ENCODE measurements at places on chromosomes 2 and 18.

GRCh38 chr2:38153476-38154135, 77.7 kb upstream of the CYP1B1 start:
- no peak for DNase-seq

GRCh38 chr2:150824118-150824517, 336.7 kb upstream of the RND3 start:
- DNase-seq = no peak

DNA sequence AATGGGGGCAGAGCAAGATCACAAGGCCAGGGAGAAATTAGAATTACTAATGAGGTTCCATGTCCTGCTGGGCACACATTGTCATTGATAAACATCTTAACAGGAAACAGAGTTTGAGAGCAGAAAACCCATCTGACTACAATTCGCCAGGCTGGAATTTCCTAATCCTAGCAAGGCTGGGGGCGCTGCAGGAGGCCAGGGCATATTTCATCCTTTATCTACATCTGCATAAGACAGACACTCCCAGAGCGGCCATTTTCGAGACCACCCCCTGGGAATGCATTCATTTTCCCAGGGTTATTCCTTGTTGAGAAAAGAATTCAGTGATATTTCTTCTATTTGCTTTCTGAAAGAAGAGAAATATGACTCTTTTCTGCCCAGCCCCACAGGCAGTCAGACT, 152.7 kb downstream of the SUCLG1 start:
- DNase-seq = no peak

- DNase-seq = no peak
Measured at GRCh38 chr18:69980982-69981804, 33.5 kb upstream of the CD226 start.

DNA sequence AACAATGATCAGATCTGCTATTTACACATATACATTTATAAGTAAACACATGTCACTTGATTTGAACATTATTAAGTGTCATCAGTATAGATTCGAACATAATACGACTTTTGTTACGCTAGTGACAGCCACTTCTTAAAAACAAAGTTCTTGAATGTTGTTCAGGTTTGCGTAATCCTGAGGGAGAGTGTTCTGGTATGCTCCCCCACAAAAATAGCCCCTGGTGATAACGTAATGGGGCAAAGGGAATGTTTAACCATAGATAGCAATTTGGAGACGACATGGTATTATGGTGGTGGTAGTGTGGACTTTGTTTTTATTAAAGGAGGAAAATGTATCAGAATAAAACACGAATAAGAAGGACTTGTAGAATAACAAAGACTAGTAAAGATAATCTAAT, 90.6 kb downstream of the PLEKHM3 start:
- DNase-seq = no peak

DNA sequence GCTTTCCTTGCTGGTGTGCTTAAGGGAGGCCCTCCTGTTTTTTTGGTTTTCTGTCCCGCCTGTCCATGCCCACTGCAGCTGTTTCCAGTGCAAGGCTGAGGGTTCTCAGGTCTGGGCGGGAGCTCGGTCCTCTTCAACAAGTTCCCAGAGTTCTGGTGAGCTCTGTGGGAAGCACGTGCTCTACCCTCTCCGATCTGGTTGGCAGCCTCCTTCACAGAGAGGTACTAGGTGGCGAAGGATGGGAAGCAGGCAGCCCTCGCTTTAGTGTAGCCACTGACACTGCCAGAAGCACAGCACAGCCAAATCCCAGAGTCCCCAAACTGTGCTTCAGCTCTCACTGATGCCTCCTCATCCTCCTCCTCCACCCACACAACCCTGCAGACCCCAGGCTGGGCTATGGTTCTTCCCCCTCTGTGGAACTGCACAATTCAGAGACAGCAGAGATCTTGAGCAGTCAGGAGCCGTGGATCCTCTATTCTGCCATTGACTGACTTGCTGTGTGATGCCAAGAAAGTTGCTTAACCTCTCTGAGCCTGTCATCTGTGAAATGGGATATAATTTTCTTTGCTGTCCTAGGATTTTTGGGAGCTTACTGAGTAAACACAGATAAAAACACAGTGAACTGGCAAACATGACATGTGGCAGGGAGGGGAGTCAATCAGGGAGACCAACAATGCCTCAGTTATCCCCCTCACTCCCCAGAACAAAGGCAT, 157.3 kb downstream of the MSH2 start:
- DNase-seq = no peak

DNA sequence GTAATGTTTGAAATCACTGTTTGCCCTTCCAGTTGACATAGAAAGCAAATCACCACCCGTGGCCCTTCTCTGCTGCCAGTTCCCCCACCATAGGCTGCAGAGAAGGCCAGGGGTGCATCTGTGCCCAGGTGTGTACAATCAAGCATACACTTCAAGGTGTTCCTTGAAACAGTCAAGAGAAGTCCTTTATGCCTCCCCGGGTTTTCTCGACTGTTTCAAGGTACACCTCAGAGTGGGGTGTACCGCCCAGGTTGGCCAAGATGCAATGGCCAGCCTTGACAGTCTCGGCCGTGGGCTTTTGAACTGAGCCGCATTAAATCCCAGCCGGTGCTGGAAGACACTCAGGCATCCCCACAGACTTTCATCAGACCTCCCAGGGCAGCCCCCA, 21.0 kb upstream of the ATP9B start:
- DNase-seq = no peak

- DNase-seq = no peak
Measured at GRCh38 chr18:43914018-43914417, 636.7 kb upstream of the SYT4 start.

DNA sequence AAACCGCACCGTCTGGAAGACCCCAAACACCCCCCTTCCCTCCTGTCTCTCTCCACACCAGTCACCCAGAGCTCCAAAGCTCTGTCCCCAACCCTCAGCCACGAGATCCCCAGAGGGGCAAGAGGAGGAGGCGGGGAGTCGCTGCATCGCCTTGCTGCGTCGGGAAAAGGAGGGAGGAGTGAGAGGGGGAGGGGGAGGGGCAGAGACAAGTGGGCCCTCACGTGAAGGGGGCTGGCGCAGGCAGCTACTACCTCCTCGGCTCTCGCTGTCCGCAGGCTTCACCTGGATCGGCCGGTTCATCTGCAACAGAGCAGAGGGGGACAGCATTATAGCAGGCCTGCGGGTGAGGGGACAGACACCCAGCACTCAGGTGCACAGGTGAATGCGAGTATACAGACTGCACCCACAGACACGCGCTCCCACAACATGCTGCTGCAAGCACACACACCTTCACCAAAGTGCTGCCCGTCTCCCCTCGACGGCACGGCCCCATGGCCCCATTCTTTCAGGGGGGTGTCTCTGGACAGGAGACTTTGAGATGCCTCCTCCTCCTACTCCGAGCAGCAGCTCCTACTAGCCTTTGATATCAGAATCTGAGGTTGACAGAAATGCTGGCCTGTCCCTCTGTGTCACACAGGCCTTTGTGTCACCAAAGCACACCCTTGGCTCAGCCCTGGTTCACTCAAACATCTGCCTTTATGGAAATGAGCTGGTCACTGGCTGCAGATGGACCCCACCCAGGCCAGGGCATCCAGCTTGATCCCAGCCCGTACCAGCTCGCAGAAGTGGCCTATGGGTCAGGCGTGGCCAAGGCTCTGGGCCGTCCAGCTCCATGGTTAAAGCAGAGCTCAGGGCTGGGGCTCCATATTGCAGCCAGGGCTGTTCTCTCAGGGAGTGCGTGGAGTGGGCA, 243.8 kb downstream of the CELF4 start:
- DNase-seq = no peak

GRCh38 chr2:104289651-104290565, 564.0 kb upstream of the POU3F3 start:
- DNase-seq = no peak

- DNase-seq = no peak
Measured at GRCh38 chr2:29872870-29873269, 48.5 kb downstream of the ALK start.

DNA sequence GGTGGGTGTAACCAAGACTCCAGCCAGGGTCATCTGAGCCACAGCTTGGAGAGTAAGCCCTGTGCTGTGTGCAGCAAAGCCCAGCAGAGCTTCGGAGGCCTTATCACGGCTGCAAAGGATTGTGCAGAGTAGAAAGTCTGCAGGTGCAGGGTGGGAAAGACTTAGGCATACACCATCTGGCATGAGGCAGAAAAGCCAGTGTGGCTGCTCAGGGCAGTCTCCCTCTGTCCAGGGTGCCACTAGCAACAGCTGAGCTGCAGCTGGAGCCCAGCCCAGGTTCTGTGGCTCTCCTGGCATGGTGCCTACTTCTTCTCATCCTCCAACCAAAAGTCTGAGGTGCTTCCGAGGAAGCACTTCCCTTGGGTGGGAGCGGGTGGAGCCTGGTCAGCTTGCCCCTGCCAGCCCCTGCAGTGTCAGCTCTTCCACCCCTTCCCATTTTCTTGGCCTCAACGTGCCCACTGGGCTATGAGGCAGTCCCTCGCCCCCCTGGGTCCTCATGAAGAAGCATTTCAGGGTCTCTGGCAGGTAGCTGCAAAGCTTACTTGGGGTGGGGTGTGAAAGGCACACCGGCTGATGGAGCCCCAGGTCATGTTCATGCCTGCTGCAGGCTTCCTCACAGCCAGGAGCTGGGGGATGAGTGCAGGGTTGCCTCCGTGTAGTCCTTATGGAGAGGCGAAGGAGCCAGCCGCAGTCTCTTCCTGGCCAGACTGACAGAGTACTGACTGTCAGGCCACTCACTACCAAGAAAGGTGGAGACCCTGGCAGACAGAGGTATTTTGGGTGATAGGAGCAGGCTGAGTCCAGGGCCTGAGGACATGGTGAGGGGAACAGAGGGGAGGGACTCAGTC, 4.8 kb downstream of the AMER3 start:
- peak; percentile 38 for DNase-seq

- no peak for DNase-seq
Measured at GRCh38 chr2:225381609-225382008, 17.9 kb upstream of the NYAP2 start.

GRCh38 chr2:237616373-237616733, 11.0 kb upstream of the LRRFIP1 start:
- no peak for DNase-seq

- DNase-seq = no peak
Measured at GRCh38 chr18:55106466-55106865, 147.2 kb upstream of the CCDC68 start.

DNA sequence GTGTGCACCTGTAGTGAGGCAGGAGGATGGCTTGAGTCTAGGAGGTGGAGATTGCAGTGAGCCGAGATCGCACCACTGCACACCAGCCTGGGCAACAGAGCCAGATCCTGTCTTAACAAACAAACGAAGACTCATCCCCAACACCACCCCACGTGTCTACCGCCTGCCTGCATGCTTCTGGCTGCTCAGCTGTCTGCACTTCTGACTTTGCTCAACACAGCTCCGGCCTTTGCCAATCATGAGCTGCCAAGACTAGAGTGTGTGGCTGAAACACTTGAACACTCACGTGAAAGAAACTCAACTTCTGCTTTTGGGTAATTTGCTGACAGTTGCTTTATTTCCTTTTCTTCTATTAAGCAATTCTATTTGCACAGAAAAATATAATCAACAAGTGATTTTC, 32.1 kb upstream of the SP3 start:
- DNase-seq = no peak

DNA sequence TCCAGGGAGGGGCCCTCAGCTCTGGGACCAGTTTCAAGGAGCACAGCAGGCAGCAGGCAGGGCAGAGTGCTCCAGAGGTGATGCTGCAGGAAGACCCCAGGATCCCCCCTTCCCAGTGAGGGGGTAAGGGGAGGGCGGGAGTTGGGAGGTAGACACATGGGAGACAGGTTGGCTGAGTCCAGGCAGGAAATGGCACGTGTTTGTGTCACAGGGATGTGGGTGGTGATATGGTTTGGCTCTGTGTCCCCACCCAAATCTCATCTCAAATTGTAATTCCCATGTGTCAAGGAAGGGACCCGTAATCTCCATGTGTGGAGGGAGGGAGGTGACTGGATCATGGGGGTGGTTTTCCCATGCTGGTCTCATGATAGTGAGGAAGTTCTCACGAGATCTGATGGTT, 25.2 kb upstream of the OTOS start:
- DNase-seq = no peak

DNA sequence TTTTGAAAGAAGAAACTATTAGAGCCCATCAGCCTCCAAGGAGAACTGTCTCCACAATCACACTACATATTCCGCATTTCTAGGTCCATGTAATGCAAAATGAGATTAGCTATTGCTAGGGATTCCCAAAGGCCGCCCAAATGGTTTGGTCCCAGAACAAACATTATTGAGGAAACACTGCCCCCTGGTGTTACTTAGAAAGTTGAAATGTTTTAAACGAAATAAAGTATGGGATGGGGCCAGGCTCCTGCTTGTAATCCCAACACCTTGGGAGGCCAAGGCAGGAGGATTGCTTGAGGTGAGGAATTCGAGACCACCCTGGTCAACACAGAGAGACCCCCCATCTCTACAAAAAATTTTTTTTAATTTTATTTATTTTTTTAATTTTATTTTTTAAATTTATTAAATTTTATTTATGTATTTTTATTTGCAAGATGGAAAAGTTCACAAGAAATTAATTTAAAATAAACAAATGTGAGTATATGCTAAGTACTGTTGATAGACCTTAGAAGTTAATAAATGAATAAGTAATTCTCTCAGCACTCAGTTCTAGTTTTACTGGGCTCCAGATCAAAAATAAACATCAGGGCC, 5.5 kb downstream of the NHEJ1 start:
- peak; percentile 95 for DNase-seq

- no peak for DNase-seq
Measured at GRCh38 chr2:1501991-1502390, 88.7 kb downstream of the TPO start.

- no peak for DNase-seq
Measured at GRCh38 chr2:27710640-27711430, 47.1 kb downstream of the SLC4A1AP start.

- DNase-seq = no peak
Measured at GRCh38 chr2:96527286-96528005, 9.1 kb upstream of the ARID5A start.

DNA sequence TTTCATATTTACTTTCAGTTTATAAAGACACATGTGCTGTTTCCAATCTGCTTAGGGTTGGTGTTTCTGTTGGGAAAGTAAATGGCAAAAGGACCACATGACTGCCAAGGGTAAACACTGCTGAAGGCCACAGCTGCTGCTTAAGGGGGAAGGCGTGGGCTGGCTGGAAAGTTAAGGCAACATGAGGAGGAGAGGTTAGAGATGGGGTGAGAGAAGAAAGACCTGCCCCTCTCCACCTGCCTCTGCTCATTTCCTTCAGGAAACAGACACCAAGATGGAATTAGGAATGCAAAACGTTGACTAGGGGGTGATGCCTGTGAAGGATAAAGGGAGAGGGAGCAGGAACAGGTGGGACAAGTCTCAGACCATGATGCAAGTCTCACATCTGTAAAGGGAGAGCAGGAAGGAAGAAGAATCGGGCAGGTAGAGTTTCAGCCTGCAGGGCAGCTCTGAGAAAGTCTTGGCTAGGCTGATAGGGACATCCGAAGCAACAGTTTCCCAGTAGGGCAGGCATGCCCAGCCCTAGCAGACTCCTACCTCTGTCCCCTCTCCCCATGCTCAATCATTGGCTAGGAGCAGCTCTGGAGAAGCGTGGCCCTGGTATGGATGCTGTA, 86.0 kb downstream of the CDC42EP3 start:
- DNase-seq = peak; percentile 38

GRCh38 chr2:138741851-138742250, 38.3 kb downstream of the NXPH2 start:
- no peak for DNase-seq

- DNase-seq = no peak
Measured at GRCh38 chr2:46798998-46799698, 116.5 kb downstream of the MCFD2 start.

All from HT-29 (cell line).